ENCODE measurements at places on chromosomes 1 and 21.

- no peak for DNase-seq
These were observed 101.4 kb downstream of the TEX35 start for GRCh38 chr1:178614286-178614685.

DNA sequence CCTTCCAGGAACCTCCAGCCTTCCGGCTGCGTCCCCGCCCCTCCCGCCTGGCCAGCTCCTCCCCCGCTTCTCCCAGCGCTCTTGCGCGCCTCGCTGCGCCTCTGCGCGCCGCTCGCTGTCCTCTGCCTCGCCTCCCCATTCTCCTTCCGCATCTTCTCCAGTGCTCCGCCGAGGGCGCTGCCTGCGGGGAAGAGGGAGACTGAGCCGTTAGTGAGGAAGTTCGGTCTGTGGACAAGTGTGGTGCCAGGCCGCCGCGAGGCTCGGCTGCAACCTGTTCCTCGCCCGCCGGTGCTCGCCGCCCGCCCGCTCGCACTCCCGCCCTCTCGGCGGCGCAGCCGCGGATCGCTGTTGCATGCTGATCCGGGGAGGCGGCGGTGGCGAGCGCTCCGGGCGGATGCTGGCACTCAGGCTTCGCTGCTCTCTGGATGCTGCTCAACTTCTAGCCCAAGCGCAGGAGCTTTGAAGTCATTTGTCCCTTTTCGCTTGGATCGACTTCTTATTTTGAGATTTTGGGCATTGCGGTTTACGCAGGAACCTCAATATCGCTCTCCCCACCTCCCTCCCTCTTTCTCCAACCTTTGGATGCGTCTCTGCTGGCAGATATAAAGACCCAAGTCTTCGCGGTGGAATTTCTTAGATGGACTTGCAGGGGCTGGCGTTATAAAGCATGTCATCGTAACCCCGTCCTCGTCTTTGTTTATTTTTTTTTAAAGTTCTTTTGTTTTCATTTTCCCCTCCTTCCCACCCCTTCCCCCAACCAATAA, 614 bp upstream of the CACNA1E start:
- DNase-seq = no peak

- DNase-seq = no peak
These were observed 13.9 kb downstream of the PLA2G2F start for GRCh38 chr1:20153000-20153418.

DNA sequence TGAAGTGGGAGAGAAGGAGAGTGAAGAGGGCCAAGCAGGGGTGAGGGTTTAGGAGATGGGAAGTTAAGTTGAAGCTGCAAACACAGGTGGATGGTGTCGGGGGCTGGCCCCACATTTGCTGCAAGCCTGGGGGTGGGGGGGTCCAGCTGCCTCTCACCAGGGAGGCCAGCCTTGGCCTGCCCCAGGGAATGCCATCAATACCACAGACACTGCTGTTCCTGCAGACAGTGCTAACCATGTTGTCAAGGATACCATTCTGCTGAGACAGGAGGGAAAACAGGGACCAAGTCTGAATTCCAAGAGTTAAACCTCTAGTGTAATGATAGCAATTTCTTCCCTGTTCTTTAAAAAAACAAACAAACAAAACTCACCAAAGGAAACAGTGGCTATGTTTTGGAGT, 8.0 kb downstream of the MECR start:
- no peak for DNase-seq

DNA sequence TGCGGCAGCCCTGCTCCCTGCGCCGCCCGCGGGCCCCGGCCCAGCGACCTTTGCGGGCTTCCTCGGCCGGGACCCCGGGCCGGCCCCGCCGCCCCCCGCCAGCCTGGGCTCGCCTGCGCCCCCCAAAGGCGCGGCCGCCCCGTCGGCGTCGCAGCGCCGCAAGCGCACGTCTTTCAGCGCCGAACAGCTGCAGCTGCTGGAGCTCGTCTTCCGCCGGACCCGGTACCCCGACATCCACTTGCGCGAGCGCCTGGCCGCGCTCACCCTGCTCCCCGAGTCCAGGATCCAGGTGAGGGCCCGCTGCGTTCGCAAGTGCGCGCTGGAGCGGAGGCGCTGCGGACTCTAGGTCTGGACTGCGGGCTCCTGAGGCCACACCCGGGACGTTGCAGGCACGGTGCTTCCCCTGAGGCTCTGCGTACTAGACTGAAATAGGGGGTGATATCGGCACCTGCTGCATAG, 351 bp downstream of the MIXL1 start:
- DNase-seq = no peak

DNA sequence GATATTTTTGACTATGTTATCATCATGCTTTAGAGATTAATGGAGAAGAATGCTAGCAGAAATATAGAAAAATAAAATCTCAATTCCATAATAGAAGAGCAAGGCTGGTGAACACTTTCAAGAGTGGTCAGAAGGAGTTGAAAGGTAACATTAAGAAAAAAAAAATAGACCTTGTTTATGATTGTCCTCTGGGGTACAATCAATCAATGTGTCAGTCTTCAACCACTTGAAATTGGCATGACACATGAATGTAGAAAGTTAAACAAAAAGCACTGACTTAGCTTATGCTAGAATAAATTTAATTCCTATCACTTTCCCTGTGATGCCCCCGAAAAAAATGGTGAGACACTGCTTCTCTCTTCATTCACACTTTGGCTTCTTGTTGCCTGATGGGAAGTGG, 750.3 kb upstream of the ADGRL2 start:
- no peak for DNase-seq

DNA sequence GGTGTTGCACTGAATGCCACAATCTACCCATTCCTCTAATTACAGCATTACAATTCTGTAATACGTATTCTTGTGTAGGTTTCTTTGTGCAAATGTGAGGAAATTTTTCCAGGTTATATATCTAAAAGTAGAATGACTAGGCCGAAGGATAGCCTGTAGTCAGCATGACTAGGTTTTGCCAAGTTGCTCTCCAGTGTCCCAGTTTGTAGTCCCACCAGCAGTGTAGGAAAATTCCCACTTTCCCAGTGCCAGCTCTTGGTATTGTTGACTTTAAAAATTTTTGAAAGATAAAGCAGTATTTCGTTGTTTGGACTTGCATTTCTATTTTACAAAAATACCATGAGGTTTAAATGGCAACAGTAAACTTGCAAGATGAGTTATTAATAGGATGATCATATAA, 3.0 kb downstream of the PARK7 start:
- DNase-seq = no peak

DNA sequence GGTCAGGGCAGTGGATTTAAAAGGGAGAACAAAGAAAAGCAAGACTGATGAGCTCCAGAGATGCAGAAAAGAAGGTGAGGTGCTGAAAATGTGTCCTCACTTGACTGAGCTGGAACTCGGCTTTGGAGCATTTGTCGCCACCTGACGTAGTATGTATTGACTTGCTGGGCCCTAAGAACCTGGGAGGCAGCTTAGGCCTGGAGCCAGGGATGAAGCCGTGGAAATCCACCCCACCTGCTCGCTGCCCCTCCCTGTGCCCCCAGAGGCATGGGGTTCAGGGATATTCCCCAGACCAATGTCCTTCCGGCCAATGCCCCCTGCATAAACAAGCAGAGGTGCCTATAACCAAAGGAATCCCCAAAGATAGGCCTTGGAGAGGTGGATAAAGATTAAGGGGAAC, 14.3 kb downstream of the MRAP start:
- no peak for DNase-seq

Measured in activated T-helper 1 cell treated with Interleukin-2 at 50 U/mL for 16 hours (primary cell).